Caco-2 (cell line): ENCODE measurements at places on chromosomes 1 and 21. TPM values are rescaled to one million over a fixed set of nuclear protein-coding genes. Genes with fewer than 3 reads are reported as not detected.
A peak's percentile ranks its signal among the peaks of the same experiment; 100 is the strongest.

DNA sequence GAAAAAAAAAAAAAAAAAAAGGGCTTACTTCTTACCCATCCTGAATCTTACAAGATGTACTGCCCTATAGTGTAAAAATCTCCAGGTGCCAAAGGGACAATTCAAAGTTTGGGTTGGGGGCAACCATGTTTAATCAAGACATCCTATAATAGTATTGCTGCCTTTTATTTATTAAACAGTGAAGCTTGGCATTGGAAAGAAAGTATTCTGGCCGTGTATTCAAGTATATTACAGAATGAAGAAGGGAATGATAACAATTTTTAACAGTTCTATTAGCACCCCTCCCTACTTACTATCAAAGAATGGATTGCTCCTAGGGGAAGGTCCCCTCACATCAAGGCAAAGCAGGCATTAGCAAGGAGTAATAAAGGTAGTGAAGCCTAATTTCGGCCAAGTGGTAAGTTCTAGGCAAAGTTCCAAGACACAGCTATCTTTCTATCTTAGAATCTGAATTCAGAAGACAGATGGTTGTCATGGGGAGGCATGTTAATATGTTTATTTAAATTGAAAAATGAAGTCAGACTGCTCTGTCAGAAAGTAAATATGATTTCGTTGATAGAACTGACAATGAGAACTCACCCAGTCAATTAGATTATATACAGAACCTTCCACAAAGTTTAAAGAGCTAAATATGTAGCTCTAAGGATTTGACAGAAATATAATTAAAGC lies 24.6 kb downstream of the ST7L start:
- no peak overlapping the region for H3K4me3 ChIP-seq
- no peak overlapping the region for H3K27ac ChIP-seq
- DNase-seq: no peak
- H3K27me3 ChIP-seq: no peaks in the 10 kb centered on the region
- no peaks in the 10 kb centered on the region for H3K36me3 ChIP-seq
- no peaks in the 10 kb centered on the region for H3K4me1 ChIP-seq

DNA sequence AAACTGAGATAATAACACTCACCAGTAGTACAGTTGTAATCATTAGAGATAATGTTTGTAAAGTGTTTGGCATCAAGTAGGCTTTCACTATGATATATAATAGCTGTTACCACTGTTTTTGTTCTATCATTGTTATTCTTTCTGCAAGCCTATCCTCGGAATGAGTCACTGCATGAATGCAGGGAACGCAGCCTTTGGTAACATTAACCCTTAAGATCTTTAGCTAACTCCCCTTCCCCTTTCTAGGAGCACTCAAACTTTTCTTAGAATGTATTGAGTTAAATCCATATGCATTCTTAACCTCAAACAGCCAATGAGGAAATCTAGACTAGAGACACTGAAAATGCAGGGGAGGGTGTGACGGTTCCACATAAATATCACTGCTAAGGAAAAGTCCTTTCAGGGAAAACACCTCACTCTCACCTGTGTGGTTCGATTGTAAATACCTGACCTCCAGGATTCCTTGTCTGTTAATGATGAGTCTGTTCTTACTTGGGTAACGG lies 467.3 kb downstream of the SETD4 start:
- no peak overlapping the region for H3K27ac ChIP-seq
- no peaks in the 10 kb centered on the region for H3K27me3 ChIP-seq
- no peak for DNase-seq
- peaks cover 12% of the 10 kb centered on the region for H3K4me1 ChIP-seq
- H3K4me3 ChIP-seq: no peak overlapping the region

The B4GALT2 gene
- 28.6 and 31.5 TPM in 2 replicates for total RNA-seq

The OR2T6 gene
- total RNA-seq: not detected in 2 replicates

The KCNA3 gene
- total RNA-seq: not detected in 2 replicates

The TSACC gene
- total RNA-seq: 2.8 and 3.9 TPM in 2 replicates

DNA sequence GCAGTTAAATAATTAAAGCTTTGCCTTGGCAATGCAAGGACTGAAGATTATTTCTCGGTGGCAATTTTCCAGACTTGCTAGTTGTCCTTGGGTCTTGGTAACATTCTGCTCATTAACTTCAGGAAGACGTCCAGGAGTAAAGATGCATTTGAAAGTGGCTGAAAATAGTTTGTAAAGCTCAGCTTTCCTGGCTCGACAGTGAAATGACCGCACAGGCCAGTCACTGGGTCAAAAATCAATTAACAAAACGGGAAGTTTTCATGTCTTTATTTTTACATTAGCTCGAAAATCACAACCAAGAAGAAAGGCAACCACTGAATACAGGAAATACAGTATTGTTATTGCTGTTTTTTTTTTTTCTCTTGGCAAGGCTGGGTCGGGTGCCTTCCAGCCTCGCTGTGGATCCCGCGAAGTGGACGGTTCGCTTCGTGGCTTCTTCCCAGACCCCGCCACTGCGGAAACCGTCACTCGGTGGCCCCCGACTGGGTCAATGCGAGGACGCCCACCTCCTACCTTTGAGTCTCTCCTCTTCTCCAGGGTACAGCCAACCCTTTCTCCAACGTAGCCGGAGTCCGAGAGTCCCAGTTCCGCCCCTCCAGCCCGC lies 479 bp upstream of the SNX7 start:
- H3K27ac ChIP-seq: peak overlapping the region; percentile 57
- H3K27me3 ChIP-seq: no peaks in the 10 kb centered on the region
- no peaks in the 10 kb centered on the region for H3K36me3 ChIP-seq
- no peaks in the 10 kb centered on the region for H3K4me1 ChIP-seq

The CRYAA gene
- total RNA-seq: not detected in 2 replicates

DNA sequence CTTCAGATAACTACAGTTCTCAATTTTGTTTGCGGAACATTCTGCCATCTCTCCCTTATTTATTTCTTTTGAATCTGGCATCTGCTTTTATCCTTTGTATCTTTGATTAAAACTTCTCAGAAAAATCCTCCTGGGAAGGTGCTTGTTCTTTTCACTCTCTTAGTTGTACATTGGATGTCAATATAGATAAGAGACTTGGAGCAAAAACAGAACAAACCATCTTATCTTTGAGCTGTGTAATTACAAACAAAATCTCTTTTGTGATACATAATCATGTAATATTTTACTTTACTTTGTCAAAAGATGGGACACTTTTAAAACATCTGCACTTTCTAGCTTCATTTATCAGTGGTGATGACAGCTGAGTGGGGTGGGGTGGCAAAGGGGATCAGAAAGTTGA lies 307.2 kb upstream of the LYPLAL1 start:
- no peak overlapping the region for H3K27ac ChIP-seq
- H3K4me1 ChIP-seq: no peaks in the 10 kb centered on the region; the same call in 1 of the 2 replicates
- H3K36me3 ChIP-seq: no peaks in the 10 kb centered on the region
- no peak overlapping the region for H3K4me3 ChIP-seq
- no peaks in the 10 kb centered on the region for H3K27me3 ChIP-seq
- no peak for DNase-seq

- H3K4me1 ChIP-seq: no peaks in the 10 kb centered on the region
- no peak for DNase-seq
- H3K4me3 ChIP-seq: no peak overlapping the region
- H3K36me3 ChIP-seq: no peaks in the 10 kb centered on the region
- H3K27me3 ChIP-seq: no peaks in the 10 kb centered on the region
- no peak overlapping the region for H3K27ac ChIP-seq
These were observed 56.3 kb upstream of the C1orf87 start for GRCh38 chr1:60129911-60130310.

DNA sequence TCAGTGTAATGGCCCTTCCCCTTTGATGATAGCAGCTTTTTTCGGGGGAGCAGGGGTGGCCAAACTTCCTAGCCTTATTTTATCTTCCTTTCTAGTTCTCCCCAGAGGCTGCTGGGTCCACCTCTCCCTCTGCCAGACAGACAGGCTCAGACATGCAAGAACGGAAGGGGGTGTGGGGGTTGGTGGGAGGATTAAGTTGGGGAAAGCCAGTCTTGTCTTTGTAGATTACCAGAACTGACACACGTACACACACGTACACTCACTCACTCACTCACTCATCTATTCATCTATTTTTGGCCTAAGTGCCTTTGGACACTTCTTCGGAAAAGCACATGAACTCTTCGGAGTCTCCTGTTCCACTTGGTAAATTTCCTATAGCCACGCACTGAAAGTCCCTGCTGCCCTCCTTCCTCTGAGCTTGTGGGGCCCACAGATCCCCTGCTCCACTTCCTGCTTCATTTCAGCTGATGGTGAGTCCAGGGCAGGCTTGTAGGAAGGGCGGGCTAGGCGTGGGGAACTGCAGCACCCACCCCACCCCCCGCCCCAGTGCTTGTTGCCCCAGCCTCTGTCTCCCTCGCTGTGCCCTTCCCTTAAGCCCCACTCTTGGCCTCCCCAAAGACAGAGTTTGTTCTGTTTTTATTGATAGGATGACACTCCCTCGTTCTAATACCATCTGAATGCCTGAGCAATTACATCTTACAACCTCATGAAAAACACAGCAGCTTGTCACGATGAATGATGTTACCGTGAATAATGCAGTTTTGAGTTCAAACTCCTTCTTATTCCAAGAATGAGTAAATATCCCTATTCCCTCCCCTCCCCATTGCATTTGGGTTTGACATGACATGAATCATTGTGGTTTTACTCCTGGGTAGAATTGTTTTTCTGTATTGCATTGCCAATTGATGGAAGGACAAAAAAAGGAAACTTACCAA lies 60.7 kb upstream of the ATP5PO start:
- H3K4me3 ChIP-seq: no peak overlapping the region
- peak overlapping the region; percentile 83 for H3K27ac ChIP-seq
- no peaks in the 10 kb centered on the region for H3K36me3 ChIP-seq
- peaks cover 58% of the 10 kb centered on the region for H3K4me1 ChIP-seq

- H3K36me3 ChIP-seq: no peaks in the 10 kb centered on the region
- H3K27ac ChIP-seq: no peak overlapping the region
- no peak for DNase-seq
- H3K4me3 ChIP-seq: no peak overlapping the region
These were observed 1383.7 kb downstream of the MRPL39 start for GRCh38 chr21:24223624-24224023.

The TFF3 gene
- 65.8 and 119 TPM in 2 replicates for total RNA-seq

DNA sequence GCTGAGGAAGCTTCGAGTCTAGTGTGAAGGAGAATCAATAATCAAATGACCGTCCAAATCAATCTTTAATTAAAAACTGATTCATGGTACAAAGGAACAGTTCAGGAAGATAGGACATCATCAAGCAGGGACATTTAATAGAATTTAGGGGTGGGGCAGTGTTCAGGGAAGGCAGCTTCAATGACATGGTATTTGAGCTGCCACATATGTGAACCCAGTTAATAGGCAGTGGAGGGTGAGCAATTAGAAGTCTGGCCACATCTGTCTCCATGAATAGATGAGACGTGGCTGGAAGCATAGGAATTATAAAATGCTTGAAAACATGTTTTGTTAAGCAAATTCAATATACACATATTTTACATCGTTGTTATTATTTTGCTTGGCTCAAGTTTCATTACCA lies 362.7 kb downstream of the PRDM2 start:
- H3K27me3 ChIP-seq: no peaks in the 10 kb centered on the region
- no peaks in the 10 kb centered on the region for H3K36me3 ChIP-seq
- no peak overlapping the region for H3K27ac ChIP-seq
- H3K4me3 ChIP-seq: no peak overlapping the region

DNA sequence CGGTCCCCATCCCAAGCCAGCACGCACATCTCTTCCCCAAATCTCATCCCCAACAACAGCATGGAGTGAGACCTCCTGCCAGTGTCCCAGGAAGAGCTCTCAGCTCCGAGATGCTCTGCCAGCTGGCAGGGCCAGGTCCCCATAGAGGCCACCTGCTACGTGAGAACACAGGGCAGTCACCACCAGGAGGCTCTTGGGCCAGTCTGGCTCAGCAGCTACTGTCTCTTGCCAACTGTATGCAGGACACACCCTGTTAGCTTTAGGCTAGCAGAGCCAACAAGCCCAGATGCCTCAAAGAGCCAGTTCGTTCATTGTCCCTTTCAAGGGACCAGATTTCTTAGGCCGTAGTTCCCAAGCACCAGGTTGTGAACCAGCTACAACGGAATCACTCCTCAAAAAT lies 36.9 kb downstream of the FBXO2 start:
- H3K4me1 ChIP-seq: no peaks in the 10 kb centered on the region
- no peak overlapping the region for H3K27ac ChIP-seq
- H3K27me3 ChIP-seq: no peaks in the 10 kb centered on the region

DNA sequence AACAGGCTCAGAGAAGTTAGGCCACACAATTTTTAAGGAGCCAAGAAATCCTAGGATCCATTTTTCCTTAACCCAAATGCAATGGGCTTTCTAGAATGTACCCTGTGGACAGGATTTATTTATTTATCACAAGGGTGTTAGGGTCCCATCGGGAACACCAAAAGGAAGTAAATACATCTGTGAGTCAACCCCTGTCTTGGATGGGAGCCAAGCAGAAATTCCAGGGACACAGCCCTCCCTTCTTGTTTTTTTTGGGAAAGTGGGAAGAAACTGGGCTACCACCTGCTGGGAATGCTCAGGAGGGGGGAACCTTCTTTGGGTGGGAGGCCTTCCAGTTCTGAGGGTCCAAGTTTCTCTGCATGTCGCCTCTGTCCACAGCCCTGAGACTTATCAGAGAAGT lies 1.3 kb downstream of the CRNN start:
- H3K36me3 ChIP-seq: no peaks in the 10 kb centered on the region
- H3K4me3 ChIP-seq: no peak overlapping the region
- H3K27ac ChIP-seq: no peak overlapping the region

DNA sequence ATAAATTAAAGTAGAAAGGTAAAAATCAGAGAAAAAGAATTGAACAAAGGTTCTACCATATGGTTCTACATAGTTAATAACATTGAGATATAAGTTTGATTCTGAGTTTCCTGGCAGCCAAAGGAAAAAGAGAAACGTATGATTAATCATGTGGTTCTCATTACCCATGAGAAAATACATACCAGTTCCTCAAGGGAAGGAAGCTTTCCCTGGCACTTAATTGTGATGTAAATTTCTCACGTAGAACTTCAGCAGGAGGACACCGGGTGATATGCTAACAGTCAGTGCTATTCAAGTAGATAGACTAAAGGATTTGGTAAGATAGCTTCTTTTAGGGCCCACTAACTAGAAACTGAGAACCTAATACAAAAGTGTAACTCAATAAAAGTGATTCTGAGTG lies 218.5 kb downstream of the NFIA start:
- H3K36me3 ChIP-seq: no peaks in the 10 kb centered on the region
- H3K27me3 ChIP-seq: no peaks in the 10 kb centered on the region
- no peak for DNase-seq
- no peak overlapping the region for H3K4me3 ChIP-seq
- no peak overlapping the region for H3K27ac ChIP-seq

DNA sequence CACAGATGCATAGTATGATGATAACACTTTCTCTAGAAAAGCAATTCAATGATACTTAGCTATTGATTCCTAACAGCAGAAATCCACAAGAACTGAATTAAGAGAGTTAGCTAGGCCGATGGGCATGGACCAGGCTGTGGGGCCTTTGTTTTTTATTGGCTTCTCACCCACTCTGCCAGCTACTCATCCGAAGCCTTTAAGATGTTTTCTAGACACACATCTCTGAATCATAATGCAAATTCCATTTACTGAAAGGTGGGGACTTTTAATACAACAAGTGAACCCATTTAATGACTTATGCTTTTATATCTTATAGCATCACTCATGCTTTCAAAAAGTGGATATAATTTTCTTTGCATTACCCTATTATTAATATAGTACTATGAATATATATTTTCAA lies 170.2 kb downstream of the RUNX1 start:
- H3K36me3 ChIP-seq: no peaks in the 10 kb centered on the region
- peaks cover 8% of the 10 kb centered on the region; the same call in 1 of the 2 replicates for H3K4me1 ChIP-seq
- no peaks in the 10 kb centered on the region for H3K27me3 ChIP-seq
- H3K4me3 ChIP-seq: no peak overlapping the region

- 0 out of 2 replicates have a peak, but pooled peaks cover 7% of the 10 kb centered on the region for H3K4me1 ChIP-seq
- DNase-seq: peak; percentile 92
- peak overlapping the region; percentile 54 for H3K4me3 ChIP-seq
- H3K27me3 ChIP-seq: no peaks in the 10 kb centered on the region
- peak overlapping the region; percentile 90 for H3K27ac ChIP-seq
- no peaks in the 10 kb centered on the region for H3K36me3 ChIP-seq
These were observed 25.3 kb upstream of the ADGRB2 start for GRCh38 chr1:31789259-31790065.
